Activated naive CD4-positive, alpha-beta T cell treated with anti-CD3 and anti-CD28 coated beads, Interleukin-2, amount 50 U/mL, for 16 hours (primary cell): ENCODE measurements at places on chromosomes 12 and 14.
A peak's percentile ranks its signal among the peaks of the same experiment; 100 is the strongest.

DNA sequence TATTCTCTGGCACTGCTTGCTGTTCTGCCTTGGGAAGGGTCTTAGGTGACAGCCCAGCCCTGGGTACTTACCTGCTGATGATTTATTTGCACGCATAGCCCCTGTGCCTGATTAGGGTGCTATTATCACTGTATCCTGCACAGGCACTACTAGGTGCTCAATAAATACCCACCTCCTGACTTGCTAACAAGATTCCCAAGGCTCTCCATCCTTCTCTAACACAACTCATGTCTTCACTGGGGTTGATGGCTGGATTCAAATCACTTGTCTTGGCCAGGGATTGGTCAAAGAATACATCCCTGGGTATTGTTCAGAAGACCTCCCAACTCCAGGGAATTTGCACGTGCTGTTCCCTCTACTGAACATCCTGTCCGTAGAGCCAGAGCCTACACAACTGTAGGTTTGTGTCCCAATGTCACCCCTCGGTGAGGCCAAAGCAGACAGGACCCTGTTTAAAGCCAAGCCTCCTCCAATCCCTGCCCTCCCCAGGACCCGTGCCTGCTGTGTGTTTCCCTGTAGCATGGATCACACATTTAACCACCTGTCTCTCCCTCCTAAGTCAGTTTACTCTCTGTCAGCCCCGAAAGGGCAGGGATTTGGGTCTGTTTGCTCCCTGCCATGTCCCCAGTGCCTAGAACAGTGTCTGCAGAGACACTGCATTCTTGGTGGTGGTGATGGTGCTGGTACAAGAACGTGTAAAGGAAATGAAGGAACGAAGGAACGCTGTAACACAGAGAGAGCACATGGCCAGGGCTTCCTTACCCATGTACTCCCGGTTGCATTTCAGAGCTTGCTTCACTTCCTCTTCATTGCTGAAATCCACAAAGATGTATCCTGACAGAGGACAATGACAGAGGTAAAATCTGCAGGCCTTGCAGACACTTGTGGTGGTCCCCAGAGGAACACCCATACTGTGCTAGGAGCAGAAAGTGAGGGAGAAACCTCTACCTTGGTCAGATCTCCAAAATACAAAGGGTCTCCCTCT lies 16.5 kb downstream of the RBM19 start:
- DNase-seq, result no peak

- DNase-seq, result no peak
Measured at GRCh38 chr14:35388656-35389314, 15.8 kb downstream of the NFKBIA start.

GRCh38 chr14:96718407-96718806 lies 78.8 kb upstream of the VRK1 start:
- DNase-seq, result no peak

- DNase-seq, result no peak
Measured at GRCh38 chr14:105395538-105395854, 2.8 kb upstream of the TEX22 start.

- DNase-seq, result no peak
Measured at GRCh38 chr14:87149583-87150354, 843.2 kb downstream of the GALC start.

- DNase-seq, result no peak
Measured at GRCh38 chr12:79911889-79912656, 22.8 kb downstream of the PPP1R12A start.

DNA sequence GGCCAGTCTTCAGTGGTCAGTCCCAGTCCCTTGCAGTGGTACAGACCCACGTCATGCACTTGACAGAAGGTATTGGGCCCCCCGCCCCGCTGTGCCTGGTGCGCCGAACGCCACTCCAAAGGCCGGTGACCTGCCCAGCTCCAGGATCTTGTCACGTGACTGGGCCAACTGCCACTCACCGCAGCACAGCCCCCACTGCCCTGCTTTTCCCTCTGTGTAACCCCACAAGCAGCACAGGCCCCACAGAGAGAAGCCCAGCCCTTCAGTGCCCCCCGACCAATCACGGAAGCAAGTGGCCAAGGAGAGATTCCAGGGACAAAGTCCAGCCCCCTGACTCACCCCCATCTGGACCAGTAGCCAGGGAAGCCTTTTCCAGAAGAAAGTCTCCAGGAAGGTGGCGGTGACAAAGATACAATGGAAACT lies 498 bp downstream of the GPR132 start:
- DNase-seq, result no peak

GRCh38 chr12:52835271-52836041 lies 1.3 kb upstream of the KRT79 start:
- DNase-seq, result no peak

DNA sequence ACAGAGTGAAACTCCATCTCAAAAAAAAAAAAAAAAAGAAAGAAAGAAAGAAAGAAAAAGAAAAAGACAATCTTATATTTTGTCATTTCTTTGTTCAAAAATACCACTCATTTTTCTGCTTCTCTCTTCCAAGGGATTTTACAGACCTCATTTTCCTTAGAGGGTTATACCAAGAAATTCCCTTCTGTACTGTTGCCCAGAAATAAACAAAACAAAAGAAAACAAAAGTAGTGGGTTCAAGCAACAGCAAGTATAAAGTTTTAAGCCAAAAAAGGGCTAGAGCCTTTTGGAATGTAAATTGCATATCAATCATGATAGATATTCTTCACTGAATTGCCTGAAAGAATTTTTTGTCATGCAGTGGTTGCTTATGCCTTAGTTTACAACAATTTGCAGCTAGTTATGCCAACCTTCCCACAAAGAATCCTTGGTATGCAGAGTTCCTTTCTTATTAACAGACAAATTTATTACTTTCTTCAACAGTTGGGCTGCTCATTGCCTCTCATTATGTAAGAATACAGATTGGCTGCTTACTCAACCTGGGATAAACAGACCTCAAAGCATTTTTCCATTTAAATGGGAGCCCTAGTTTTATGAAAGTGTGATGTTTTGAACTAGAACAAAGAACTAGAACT lies 129.1 kb upstream of the PPFIA2 start:
- DNase-seq, result no peak

- DNase-seq, result no peak
Measured at GRCh38 chr12:107400686-107401447, 284.7 kb upstream of the PWP1 start.

GRCh38 chr14:50109342-50109741 lies 7.0 kb downstream of the VCPKMT start:
- no peak for DNase-seq

GRCh38 chr12:8993827-8994226 lies 4.5 kb downstream of the KLRG1 start:
- no peak for DNase-seq

DNA sequence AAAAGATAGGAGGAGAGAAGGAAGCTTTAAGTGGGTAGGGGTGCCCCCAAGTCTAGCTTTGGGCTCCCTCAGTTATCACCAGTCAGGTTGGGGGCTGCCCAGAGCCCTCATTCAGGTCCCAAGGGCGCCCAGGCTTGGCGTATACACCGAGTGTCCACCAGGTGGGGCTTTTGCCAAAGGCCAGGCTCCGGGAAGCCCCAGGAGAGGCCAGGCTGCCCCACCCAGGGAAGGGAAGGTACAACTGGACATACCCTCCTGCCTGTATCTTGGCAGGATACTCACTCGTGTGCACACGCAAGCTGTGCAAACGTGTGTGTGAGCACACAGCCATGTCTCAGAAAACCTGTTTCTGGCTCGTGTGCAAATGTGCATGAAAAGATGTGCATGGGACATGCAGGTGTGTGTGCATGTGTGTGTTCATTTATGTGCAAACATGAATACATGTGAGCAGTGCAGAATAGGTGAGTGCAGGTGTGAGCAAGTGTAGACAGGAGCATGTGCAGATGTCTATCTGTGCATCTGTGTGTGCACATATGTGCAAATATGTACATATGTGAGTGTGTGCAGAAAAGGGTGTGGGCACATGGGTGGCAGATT lies 103.9 kb upstream of the MYL2 start:
- peak; percentile 45 for DNase-seq

GRCh38 chr14:92929689-92930608 lies 7.0 kb downstream of the CHGA start:
- DNase-seq, result no peak

- DNase-seq, result no peak
Measured at GRCh38 chr12:55727643-55728185, 1.1 kb downstream of the CD63 start.

DNA sequence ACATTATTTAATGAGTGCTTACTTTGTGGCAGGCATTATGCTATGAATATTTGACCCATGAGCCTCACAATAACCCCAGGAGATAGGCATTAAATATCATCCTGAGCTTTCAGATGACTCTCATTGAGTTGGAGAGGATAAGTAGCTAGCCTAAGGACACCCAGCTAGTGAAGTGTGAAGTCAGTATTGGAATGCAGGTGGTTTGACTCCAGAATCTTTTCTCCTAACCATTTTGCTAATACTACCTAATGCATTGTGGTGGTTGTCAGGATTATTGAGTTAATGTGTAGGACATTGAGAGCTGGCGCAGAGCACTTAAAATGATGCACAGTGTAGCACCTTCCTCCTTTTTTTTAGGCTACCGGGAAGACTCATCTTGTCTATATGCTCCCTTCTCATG lies 3.8 kb upstream of the CDKL1 start:
- no peak for DNase-seq

DNA sequence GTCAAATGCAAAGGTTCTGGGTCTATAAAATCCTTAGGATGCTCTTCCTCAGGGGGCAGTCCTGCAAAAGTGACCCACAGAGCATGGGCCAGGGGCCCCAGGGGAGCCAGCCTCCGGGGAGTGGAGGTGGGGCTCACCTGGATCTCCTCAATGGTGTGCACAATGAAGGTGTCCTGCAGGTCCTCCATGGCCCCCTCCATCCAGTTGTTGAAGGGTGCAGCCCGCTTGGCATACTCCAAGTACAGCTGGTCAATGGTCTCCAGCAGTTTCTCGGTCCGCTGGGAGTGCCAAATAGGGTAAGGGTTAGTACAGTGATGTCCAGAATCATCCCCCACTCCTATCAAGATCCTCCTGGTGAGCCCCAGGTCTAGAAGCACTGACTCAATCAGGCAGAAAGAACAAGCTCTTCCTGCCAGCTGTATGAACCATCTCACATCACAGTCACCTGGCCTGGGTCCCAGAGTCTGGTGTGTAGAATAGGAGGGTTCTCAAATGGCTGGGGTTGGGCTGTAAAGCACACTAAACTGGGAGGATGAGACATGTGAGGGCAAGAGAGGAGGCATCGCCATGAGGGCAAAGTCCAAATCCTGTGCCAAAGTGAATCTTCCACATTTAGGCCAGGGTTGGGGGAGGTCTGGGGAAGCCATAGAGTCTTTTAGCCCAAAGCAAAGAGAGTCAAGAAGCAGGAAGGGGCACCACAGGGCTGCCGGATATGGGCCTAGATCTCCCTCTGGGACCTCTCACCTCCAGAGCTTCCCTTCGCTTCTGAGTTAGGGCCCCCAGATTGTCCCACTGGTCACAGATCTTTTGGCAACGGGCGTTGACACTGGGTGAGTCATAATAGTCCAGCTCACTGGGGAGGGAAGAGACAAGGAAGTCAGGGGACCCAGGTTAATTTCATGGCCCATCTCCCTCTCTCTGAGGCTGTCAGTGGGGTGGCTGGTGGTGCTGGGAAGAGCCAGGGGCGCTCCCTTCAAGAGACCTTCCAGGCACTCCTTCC lies 91.5 kb upstream of the ZFP36L1 start:
- DNase-seq, result no peak

DNA sequence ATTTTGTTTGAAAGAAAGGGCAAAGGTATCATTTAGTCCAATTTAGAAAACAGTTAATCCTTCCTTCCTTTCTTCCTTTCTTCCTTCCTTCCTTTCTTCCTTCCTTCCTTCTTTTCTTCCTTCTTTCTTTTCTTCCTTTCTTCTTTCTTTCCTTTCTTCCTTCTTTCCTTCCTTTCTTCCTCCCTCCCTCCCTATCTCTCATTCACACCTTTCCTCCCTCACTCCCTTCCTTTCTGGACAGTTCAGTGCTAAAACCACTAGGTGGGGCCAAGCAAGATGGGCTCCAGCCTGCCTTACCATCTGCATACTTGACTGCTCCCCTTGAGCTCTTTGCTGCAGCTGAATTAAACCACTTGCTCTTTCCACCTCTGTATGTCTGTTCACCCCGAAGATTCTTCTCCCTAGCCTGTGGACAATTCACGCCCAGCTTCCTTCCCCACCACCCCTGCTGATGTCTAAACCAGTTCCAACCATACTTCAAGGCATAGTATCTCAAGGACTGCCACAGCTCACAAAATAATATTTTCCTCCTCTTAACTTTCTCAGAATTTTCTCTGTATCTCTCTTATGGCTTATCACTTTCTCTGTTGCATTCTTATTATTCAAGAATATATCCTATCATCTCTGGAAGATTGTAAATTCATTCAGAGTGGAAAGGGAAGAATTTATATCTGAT lies 78.0 kb downstream of the DBX2 start:
- DNase-seq, result no peak

DNA sequence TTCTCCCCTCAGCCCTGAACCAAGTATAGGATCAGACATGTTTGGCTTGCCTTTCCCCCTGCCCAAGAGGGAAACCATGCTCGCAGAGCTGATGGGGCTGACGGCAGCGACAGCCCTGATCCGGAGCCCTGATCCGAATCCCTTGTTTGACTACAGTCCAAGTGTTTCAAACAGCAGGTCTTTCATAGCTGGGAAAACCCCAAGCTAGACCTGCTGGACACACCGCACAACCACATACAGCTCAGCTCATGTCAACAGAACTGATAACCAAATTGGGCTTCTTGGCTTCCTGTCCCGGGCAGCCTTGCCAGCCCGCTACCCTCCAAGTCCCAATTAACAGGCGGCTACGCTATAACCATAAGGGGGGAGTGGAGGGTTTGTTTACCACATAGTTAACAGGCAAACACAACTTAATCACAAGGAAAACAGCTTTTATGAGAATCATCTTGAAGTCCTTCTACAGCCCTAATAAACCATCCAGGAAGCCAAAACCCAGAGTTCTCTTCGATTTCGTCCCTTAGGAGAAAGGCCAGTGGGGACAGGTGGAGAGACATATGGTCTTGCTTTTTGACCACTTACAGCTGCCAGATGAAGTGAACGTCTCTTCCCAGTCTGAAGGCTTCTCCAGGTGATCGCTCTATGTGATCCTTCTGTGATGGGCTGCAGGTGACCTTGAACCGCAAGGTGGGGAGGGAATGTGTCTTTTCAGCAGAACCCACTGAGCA lies 64.5 kb upstream of the MANSC4 start:
- no peak for DNase-seq

DNA sequence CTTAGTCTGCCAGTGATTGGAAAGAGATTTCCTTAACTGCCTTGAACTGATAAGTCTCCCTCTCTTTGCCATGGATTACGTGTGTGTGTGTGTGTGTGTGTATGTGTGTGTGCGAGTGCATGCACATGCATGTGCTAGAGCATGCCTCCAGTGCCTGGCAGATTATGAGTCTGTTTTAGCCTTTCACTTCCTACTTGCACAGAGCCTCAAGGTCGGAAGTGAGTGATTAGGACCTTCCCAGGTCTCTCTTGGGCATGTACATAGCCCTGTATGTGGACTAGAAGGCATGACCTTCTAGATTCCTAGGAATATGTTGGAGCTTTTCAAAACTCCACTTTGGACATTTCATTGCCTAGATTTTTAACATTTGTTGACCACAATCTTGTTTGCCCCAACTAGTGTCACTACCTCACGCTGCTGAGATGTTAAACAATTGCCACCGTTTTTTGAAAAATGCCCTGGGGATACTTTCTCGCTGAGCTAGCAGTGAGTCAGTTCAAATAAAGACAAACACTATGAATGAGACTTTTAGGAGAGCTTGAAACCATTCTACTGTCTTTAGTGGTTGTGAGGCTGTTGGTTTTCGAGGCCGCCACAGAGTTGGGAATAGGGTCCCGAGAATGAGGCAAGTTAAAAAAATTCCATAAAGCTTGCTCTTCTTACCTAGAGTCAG lies 28.2 kb downstream of the KIAA0586 start:
- no peak for DNase-seq

GRCh38 chr12:72271451-72272090 lies 599 bp upstream of the TRHDE start:
- DNase-seq, result no peak
